ENCODE measurements at places on chromosomes 1 and 21.

DNA sequence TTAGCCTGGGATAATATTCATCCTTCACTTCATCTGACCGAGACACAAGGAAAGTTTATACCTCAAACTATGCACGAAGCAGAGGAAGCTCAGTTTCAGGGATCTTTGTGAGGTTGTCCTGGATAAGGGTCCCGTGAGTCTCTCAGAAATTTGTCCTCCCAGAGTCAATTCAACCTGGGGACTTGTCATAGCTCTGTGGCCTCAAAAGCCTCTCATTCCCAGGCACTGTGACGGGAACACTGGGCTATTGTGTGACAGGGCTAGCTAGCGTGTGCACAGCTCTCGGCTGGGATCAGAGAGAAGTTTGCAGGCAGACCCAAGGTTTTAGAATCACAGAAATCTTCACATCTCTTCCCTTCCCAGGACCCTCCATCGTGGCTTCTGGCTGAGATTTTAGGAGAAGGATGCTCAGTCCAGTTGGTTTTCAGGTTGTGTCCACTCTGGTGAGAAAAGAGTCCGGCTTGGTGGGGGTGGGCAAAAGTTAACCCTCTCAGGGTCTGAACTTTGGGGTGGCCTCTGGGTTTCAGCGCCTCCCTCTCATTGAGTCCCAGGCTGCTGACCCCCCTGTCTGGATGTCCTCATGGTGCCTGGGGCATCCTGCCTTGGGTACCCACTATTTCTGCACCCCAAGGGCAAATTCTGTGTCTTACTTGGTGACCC lies 20.4 kb upstream of the LBR start:
- DNase-seq: no peak

DNA sequence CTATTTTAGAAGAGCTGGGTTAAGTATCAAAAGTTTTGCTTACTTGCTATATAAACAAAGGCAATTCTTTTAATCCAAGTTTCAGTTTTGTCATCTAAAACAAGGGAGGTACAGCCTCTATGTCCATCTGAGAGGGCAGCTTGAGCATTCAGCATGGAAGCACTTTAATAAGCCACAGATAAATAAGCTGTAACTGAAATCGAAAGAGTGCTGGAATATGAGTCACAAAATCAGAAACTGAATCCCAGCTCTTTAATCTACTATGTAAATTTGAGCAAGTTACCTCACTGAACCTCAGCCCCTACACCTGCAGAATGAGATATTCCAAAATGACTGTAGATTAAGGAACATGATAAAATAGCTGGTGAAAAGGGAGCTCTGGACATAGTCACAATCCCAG lies 80.0 kb upstream of the HP1BP3 start:
- DNase-seq: no peak

- no peak for DNase-seq
Measured at GRCh38 chr1:211920602-211921226, 90.2 kb upstream of the LPGAT1 start.

GRCh38 chr1:153932156-153933131 lies 9.7 kb upstream of the GATAD2B start:
- no peak for DNase-seq

GRCh38 chr1:152002960-152003359 lies 9.3 kb upstream of the S100A10 start:
- DNase-seq: no peak

DNA sequence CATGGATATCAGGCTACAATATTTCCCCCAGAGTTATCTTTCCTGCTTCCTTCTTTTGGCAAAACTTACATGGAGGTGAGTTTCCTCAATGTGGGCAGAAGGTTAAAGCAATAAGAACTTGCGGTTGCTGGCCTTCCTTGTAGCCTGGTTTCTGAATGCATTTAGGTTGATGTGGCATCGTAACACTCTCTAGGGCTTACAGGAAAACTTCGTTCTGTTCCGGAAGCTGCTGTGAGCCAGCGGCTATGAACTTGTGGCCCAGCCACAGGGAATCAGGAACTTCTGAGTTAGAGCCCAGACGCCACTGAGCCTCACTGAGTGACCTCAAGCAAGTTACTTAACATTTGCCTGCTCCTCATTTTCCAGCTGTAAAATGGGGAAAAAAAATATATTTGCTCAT lies 623.4 kb upstream of the ADAMTS5 start:
- no peak for DNase-seq

DNA sequence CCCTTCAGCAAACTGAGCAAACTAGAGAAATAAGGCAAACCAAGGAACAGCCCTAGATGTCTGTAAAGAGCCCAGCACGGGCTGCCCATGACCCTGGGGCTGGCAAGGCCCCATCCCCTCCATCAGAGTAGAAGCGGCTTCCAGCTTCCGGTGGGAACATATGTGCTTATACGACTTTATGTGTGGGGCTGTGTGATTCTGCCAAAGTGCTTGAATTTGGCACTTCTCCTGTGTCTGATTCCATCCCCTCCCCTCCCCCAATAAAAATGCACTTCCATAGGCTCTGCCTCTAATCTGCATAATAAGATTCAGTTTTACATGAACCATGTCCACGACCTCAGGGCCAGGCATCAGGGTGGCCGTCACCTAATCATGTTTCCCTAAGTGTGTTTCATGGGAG lies 236.6 kb downstream of the DSCAM start:
- DNase-seq: no peak

- no peak for DNase-seq
Measured at GRCh38 chr1:236193184-236193583, 50.8 kb downstream of the GPR137B start.

- no peak for DNase-seq
Measured at GRCh38 chr1:24126018-24126671, 14.2 kb upstream of the MYOM3 start.

- no peak for DNase-seq
Measured at GRCh38 chr1:31818206-31818605, 2.4 kb upstream of the SPOCD1 start.

DNA sequence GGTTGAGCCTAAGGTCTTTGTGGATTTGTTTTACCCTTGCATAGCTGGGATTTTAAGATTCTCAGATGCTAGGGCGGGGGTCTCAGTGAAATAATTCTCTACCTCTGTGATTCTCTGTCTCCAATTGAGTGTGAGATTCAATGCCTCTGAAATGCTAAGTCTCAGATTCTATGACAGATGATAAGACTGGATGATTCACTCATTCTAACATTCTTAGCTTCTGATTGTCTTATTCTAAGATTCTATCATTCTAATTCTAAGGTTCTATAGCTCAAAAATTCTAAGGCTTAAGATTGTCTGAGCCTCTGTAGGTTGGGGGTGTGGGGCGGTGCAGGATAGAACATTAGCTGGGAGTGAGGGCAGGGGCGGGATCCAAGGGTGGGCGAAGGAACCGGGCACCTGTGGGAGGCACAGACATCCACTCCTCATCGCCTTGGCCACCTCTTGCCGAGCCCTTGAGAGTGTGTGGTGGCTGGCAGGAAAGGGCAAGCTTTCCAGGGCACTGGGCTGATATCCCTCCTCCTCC lies 29.5 kb downstream of the ADGRB2 start:
- no peak for DNase-seq
